ENCODE measurements at places on chromosomes 5 and 9. TPM values are rescaled to one million over a fixed set of nuclear protein-coding genes. Genes with fewer than 3 reads are reported as not detected.
A peak's percentile ranks its signal among the peaks of the same experiment; 100 is the strongest.

GABRA6 gene
- total RNA-seq: not detected

- DNase-seq: no peak
Observed at GRCh38 chr5:6632324-6632887, 438 bp downstream of the NSUN2 start.

DNA sequence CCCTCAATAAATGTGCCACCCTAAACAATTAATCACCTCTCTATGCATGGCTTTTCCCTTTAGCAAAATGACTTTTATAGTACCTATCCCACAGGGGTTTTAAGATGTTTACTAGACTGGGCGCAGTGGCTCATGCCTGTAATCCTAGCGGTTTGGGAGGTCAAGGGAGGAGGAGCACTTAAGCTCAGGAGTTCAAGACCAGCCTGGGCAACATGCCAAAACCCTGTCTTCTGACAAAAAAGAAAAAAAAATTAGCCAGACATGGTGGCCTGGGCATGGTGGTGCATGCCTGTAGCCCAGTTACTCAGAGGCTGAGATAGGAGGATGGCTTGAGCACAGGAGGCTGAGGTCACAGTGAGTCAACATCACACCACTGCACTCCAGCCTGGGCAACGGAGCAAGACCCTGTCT, 13.5 kb downstream of the SH3TC2 start:
- no peak for DNase-seq

- no peak for DNase-seq
Observed at GRCh38 chr5:156896546-156896945, 46.5 kb downstream of the PPP1R2B start.

FOXD4L5 gene
- not detected for total RNA-seq

- no peak for DNase-seq
Observed at GRCh38 chr5:109938453-109938852, 248.7 kb downstream of the MAN2A1 start.

GRCh38 chr9:89621031-89621430, 16.2 kb downstream of the GADD45G start:
- no peak for DNase-seq

DNA sequence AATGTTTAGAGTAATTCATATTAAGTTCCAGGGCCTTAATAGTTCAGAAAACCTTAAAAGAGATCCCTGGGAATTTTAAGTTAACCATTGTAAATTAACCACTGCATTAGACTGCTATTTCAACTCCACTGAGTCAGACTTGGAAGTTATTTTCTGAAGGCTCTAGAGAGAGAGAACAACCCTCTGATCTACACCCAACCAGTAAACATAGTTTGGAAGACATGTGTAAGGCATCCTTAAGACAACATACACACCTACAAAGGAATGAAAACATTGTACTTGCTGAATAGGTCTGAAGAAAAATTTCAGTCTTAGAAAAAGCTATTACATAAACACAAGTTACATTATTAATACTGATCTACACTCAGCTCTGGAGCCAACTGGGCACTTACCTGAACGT, 158.2 kb upstream of the FST start:
- DNase-seq: no peak

DNA sequence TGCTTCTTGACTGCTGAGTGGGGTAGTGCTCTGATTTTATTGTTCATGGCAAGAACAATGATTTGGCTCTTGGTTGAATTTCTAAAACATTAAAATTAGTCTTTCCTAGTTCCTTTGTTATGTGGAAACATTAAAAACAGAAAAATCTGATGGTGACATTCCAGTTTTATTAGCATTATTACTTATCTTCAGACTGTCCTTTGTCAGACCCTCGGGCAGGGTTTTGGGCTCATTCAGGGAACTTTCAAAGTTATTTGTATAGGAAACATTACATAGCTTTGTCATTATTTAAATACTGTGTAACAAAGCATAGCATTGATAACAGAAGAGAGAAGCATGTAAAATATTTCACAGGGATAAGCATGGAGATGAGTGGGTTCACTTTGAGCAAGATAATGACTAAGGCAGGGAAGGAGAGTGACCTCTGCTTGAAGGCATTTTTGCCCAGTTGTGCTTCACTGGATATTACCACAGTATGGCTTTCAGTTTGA, 119.9 kb downstream of the KDM4C start:
- DNase-seq: no peak

DNA sequence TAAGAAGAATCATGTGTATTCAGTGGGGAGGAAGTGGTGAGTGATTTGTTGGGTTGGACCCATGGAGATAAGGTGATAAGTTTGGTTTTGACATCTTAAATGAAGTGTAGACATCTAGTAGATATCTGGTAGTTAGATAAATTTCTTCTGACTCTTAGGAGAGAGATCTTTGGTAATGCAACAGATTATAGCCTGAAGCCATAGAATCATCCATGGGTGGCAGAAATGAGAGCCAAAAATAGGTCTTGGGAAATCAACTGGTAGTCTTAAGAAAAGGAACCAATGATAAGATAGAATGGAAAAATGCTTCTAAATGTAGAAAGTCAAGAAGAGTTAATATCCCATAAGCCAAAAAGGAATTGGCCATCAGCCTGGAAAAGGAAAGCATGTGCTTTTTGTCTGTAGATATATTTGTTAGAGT, 532.7 kb upstream of the GRAMD2B start:
- no peak for DNase-seq

DNA sequence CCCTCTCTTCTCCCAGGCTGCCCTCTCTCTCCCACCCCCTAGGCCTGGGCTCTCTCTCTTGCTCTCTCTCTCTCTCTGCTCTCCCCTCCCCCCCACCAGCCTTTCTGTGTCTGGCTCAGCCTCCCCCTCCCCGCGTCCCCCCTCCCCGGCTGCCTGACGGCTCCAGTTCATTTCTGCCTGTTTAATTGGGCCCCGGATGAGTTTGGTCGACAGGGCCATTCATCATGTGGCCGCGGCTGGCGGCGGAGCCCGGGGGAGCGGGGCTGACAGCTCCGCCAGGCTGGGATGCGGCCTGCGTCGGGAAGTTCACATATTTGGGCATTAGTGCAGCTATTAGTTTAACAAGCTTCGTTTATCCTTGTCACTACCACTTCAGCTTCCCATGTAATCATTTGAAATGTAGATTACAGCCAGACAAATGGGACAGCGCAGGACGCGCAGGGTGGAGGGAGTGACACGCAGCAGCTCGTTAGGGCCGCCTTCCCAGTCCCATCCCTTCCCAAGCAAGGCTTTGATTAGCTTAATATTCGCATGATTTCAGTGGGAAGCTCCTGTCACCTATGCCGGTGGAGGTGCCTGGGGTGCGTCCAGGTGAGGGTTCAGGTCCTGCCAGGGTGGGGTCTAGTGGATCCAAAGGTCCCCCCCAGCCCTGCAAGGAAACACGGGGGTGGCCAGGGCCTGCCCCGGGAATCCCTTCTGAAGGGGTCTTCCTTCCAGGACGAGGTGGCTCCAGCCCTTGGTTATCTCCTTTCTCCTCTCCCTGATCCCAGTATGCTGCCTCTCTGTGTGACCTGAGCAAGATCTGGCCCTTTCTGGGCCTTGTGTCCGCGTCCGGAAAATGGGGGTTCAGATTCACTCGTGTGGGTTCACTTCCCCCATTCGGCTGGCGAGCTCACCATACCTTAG, 214.8 kb downstream of the PAX5 start:
- peak; percentile 44 for DNase-seq

DNA sequence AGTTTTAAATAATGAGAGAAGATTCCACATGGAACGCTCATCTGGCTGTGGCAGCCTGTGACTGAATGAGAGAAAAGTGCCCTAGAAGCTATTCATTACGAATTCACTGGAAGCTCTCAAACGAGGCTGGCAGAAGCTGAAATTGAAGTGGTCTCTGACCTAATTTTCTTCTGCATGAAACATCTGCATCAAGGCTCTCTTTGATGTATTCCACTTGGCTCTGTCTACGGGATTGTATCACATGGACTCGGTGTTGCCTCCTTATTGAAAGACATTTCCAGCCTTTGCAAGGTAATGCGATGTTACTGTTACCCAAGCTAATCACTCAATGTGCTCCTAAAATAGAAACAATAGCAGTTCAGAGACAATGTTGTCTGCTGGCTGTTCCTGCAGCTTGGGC, 246.9 kb upstream of the ZNF462 start:
- DNase-seq: no peak

GRCh38 chr5:176405656-176406435, 10.5 kb downstream of the CLTB start:
- no peak for DNase-seq

- no peak for DNase-seq
Observed at GRCh38 chr5:149988126-149988525, 12.3 kb downstream of the TIGD6 start.

DNA sequence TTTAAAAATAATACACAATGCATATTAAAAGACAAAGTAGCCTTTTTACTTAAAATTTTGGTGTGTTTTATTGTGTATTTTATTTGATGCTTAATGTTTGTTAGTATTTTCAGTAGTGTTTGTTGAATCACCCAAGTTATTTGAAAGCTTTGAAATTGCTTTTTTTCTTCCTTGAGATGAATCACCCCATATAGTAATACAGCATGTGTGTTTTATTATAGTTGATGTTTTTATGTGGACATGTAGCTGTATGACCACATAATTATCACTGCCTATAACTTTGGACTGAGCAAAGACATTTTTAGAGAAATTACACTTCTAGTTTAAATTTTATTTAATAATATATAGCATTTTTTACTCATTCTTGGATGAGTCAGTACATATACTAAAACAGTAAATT, 18.0 kb downstream of the FAM174A start:
- DNase-seq: no peak

MARCOL gene
- total RNA-seq: not detected

- no peak for DNase-seq
Observed at GRCh38 chr5:3854188-3854821, 258.7 kb downstream of the IRX1 start.

BRD8 gene
- total RNA-seq: 46.0 TPM

UCK1 gene
- total RNA-seq: 32.7 TPM

- peak; percentile 29 for DNase-seq
Observed at GRCh38 chr5:32916648-32917047, 205.5 kb downstream of the NPR3 start.

B4GALT1 gene
- total RNA-seq: 88.3 TPM

GRCh38 chr5:73344835-73345234, 103.7 kb downstream of the FOXD1 start:
- no peak for DNase-seq

DNA sequence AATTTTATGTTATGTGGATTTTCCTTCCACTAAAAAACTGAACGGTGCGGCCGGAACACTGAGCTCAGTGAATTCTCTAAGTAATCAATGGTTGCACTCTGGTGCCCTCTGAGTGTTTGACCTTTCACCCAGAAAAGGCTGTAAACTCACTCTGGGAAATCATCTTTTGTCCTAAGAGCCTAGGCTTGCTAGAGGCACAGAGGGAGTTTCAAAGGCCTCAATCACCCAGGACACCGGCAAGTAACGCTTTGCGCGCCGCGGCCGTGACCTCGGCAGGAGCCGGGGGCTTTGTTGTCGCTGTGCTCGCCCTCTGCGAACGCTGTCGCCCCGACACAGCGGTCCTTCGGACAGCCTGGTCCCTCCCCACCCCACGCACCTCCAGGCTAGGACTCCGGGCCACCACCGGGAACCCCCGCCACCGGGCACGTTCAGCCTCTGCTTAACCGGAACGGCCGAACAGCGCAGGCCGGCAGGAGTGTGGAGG, 703 bp downstream of the ISCA1 start:
- no peak for DNase-seq

- DNase-seq: no peak
Observed at GRCh38 chr9:2066312-2067273, 51.4 kb downstream of the SMARCA2 start.

- DNase-seq: no peak
Observed at GRCh38 chr9:19975499-19975898, 186.7 kb upstream of the SLC24A2 start.

- no peak for DNase-seq
Observed at GRCh38 chr5:149353911-149354310, 3.9 kb upstream of the PCYOX1L start.

PCDHA11 gene
- 0.57 TPM for total RNA-seq

DNA sequence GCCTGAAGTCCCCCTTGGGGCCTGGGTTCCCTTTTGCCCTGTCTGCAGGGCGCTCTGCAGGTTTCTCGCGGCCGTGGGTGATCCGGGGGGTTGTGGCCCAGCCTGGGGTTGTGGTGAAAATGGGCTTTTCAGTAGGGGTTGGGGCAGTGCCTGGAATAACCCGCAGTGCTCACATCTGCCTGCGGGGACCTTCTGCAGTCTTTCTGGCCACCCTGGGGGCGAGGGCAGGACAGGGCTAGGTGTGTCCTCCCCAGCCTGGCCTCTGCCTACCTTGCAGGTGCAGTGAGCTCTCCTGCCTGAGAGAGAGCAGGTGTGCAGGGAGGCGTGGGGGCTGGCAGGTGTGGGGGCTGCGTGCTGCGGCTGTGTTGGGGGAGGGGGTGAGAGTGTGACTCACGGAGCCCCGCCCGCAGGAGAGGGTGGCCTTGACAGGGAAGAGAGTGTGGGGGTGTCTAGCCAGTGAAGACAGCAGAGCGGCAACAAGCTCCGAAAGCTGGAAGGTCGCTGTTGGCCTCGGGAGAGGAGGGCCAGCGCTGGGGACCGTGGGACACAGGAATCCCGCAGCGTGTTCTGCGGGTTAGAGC, 131.4 kb downstream of the MRPL36 start:
- peak; percentile 52 for DNase-seq

CCL27 gene
- total RNA-seq: not detected

- DNase-seq: no peak
Observed at GRCh38 chr5:178428341-178429155, 161.6 kb downstream of the COL23A1 start.

- DNase-seq: peak; percentile 69
Observed at GRCh38 chr5:178232124-178232919, at the start of gene PHYKPL. PHYKPL (minus strand) TSS chr5:178232802; CDS start chr5:178232550, 252 bp downstream.
